ENCODE measurements at places on chromosomes 3 and 15.

GRCh38 chr3:150825916-150826377 is 63.0 kb upstream of the SIAH2 start:
- no peak for DNase-seq

- no peak for DNase-seq
Measured at GRCh38 chr3:98540346-98540745, 8.6 kb downstream of the GPR15 start.

DNA sequence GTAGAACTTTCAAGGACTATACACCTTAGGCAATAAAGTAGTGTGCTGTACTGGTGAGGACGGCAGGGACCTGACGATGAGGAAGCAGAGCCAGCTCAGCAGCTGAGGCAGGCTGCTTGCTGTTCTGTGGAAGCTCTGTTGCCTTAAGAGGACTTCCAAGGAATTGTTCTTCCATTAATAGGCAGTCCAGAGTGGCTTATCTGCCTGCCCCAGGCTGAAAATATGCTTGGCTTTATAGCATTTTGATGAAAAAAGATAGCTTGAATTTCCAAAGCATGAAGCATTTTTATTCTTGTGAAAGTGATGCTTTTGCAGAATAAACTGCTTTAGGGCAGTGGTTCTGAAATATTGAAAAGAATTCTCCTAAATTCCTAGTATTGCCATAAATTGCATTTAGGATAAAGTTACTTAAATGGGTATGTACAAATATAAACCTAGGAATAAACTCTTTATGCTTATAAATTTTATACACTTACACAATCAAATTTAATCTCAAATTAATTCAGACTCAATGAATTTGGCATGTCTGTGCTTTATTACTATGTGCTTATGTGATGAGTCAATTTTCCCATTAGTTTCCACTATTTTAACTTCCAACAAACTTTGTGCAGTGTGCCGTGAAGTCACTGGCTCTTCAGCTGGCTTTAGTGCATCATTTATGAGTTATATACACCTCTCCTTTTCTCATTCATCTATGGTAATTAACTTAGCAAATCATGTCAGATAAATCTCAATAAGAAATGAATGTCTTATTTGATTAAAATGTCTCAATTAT is 231.0 kb upstream of the RASGRP1 start:
- DNase-seq = no peak

- no peak for DNase-seq
Measured at GRCh38 chr3:122609798-122610559, 32.5 kb downstream of the PARP15 start.

DNA sequence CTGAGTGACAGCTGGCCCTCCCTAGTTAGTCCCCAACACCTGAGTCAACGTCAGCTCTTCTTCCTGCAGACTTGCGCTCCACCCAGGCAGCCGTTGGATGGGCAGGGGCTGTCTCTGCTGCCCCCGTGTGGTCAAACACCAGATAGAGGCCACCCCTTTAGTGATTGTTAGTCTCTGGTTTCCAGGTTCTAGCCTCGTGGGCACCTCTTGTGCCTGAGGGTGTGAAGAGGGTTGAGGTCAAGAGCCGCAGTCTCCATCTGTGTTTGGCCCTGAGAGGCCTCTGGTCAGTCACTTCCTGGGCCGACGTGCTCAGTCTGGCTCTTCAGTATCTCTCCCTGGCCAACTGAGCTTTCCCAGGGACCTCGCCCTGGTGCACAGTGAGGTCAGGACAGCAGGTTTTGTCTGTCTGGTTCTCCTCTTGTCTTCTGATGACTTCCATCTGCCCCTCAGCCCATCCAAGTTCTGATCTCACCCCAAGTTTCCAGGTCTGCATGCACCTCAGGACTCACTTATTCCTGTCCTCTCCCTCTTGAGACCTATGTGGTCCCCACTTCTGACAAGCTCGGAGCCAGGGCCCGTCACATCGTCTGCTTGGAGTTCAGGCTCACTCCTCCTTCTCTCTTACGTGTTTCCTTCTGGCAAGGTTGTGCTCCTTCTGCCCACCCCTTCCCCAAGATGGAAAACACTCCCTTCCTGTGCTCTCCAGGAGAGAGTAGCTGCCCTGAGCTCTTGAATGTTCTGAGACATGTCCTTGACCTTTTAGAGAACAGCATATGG is 20.9 kb downstream of the CD276 start:
- peak; percentile 32 for DNase-seq

DNA sequence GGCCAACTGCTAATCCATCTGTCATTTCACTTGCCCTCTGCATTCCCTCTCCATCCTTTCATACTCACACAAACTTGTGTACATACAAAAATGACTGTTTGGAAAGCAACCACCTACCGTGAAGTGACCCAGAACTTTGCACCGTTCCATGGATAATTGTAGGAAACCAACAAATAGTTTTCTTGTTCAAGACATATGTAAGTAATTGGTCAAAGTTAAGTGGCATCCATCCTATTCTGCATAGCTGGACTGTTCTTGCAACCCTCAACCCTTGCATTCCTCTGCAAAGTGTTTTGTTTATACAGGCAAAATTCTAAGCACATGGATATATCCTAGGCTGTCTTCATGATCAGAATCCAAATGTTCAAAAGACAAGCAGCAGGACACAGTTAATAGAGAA is 592.5 kb downstream of the MECOM start:
- DNase-seq = no peak

DNA sequence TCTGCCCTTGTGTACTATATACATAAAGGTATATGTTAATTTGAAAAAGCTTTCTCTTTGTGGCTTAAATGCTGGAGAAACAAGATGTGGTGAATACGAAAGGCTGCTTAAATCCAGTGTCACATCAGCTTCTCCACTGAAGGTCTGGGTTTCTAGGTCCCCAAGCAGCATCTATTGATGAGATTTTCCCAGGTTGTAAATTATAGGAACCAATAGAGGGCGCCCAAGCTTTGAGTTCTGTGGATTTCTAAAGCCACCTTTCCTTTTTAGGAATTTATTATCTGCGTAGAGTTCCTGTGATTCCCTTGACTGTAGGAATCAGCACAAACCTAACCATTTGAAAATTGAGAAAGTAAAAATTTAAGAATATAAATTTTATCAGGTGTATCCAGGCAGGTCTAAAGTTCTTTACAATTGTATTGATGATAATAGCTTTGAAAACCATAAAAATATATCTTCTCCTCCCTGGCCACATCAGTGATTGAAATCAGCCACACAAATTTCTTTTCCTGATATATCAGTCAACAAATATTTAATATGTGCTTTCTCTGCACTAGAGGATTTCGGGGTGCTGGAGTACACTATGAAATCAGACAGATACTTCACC is 88.3 kb upstream of the ADAMTSL3 start:
- DNase-seq = no peak

- DNase-seq = no peak
Measured at GRCh38 chr15:87498560-87498959, 758.0 kb downstream of the NTRK3 start.

Data from NCI-H146 (cell line).